SK-N-SH (cell line): ENCODE measurements at places on chromosomes 6 and 20.
A peak's percentile ranks its signal among the peaks of the same experiment; 100 is the strongest.

- no peak for DNase-seq
Observed at GRCh38 chr6:127162836-127163235, 44.4 kb downstream of the RSPO3 start.

GRCh38 chr20:63536241-63536977, 767 bp downstream of the PTK6 start:
- DNase-seq = peak; percentile 92

DNA sequence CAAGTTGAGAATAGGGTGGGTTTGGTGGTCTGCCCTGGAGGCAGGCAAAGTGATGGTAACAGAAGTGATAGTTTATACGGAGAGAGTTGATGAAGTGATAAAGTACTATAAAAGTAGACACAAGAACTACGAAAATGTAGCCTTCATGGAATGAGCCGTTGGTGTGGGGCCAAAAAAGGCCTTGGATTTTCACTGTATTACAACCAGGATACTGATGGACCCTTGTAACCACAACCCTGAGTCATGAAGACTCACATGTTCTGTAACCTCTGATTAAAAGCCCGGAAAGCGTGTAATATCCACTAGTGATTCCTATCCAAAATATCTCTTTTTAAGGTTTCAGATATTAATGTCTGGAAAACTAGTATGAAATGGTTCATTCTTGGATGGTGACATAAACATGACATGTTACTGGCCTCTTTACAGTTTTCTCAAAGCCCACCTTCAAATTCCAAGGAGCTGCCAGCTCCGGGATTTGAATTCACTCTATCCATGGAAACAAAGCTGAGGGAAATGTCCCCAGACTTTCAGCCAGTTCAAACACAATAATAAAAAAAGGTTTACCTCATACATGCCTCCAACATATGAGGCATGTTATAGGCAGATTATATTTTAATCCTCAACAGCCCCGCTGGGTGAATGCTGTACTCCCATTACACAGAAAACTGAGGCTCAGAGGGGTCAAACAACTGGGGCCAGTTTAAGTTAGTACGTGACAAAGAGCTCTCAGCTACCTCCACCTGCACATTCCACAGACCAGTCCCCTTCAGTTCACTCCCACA, 55.4 kb downstream of the MRPL14 start:
- no peak for DNase-seq

GRCh38 chr6:14569394-14569793, 451.8 kb downstream of the CD83 start:
- DNase-seq = no peak

- DNase-seq = no peak
Observed at GRCh38 chr6:89970072-89970471, 75.8 kb downstream of the GJA10 start.

DNA sequence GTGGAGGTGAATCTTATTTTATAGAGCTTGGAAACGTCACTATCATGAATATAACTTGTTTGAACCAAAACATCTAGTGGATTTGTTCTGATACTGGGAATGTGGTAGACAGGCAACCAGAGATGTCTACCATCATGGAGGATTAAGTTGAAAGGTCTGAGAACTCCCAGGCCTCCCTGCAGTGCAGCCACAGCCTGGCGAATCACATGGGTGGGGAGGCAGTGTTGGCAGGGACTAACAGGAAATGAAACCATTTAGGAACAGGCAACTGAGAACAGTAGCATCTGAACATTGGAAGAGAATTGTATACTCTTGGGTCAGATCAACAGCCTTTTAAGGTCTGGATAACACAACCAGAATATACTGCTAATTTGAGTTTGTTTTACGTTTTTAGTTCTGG, 22.3 kb upstream of the CEP162 start:
- DNase-seq = peak; percentile 30

- no peak for DNase-seq
Observed at GRCh38 chr20:53735536-53736050, 142.0 kb upstream of the ZNF217 start.

- DNase-seq = no peak
Observed at GRCh38 chr20:48265791-48266190, 480.5 kb upstream of the SULF2 start.

DNA sequence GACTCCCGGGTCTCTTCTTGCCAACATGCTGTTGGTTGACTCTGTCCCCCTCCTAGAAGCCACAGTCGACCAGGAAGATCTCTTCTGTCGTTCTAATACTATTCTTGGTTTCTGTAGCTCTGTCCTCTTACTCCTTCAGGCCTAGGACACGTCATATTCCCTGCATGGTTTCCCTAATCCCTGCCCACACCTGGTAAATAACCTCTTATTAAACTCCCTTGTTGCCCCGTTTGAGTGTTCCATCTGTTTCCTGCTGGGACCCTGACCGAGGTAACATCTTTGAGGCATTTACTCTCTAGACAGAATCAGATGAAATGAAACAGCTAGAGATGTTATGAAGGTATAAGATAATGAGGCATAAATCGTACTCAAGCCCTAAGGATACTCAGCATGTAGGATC, 68.1 kb downstream of the PLCB4 start:
- no peak for DNase-seq

DNA sequence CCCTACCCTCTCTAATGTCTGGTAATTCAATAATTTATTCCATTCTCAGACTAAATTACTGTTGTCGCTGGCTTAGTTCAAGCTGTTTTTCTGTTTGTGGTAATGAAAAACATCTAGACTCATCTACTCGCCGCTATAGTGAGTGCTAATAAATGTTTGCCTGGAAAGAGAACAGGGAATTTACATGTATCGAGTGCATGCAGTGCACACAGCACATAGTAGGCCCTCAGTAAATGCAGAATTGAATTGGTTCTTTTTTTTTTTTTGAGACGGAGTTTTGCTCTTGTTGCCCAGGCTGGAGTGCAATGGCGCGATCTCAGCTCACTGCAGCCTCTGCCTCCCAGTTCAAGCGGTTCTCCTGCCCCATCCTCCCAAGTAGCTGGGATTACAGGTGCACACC, 7.7 kb upstream of the NSFL1C start:
- DNase-seq = no peak

DNA sequence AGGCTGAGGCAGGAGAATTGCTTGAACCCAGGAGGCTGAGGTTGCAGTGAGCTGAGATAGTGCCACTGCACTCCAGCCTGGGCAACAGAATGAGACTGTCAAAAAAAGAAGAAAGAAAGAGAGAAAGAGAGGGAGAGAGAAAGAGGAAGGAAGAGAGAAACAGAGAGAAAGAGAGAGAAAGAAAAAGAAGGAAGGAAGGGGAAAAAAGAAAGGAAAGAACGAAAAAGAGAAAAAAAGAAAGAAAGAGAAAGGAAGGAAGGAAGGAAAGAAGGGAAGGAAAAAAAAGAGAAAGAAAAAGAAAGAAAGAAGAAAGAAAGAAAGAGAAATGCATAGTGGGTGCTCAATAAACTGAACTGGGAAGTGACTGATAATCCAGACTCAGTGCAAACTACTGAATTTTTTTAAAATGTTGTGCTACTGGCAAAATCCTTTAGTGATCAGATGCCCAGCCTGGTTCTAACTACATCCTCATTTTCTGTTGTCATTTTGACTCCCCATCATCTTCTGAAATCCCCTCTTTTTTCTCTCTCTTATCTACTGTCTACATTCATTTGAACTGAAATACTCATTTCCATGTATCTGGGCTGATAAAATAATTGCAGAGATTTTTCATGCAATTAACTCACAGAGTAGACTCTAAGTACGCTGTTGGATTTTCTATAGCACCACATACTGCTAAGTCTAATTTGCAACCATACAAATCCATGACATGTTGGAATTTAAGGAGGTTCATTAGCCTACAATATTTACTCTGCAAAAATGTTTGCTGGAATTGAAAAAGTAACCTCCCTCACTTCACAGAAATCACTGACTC, 85.3 kb upstream of the HIVEP1 start:
- DNase-seq = no peak

- DNase-seq = peak; percentile 82
Observed at GRCh38 chr20:6767536-6768227, at the start of gene BMP2. Gene BMP2, plus strand, starts transcription at chr20:6767686. Its CDS starts 2,441 bp downstream, at chr20:6770127.

DNA sequence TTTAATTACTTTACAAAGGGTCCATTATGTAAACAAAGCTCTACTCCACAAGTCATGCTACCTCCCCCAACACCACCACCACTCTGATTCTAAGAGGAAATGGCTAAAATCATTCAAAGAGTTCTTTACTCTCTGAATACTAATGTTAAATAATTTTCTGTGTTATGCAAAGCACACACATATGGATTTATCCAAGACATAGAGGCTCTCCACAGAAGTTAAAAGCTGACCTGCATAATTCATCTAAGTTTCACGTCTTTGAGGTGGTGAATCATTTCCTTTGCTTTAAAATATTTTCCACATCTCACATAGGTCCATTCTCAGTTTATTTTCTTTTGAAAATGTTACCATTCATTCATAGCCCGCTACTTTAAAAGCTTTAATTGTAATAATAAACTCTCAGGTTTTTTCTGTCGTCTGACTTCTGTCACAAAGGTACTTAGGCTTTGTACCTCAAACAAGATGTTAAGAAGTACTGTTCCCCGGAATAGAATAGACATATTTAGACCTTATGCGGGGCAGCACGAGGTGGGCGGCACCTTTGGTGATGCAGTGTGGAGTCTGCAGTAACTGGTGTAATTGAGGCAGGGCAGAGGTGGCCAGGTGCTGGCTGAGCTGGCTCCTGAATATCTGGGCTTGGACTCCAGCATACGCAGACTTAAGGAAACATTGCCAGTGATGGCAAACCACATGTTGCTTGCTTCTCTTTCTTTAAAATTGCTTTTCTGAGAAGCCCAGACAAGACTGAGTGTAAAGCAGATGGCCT, 55.8 kb downstream of the KIF6 start:
- no peak for DNase-seq

- DNase-seq = no peak
Observed at GRCh38 chr6:120302041-120302440, 952.5 kb upstream of the MAN1A1 start.

DNA sequence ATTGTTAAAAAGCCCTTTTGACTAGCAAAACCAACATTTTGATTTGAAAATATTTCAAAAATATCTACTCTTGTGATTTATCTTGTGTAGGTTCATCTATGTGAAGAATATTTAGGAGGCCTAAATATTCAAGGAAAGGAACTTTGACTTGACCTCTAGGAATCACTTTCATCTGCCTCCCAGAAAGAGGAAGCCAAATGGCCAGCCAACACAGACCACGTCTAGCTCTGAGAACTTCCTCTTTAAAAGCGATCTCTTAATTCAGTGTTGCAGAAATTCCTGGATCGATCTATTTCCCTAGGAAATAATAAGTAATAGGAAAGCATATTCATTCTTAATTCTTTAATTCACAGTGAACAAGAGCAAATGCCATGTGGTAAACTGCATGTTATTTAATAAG, 9.6 kb upstream of the MOXD1 start:
- no peak for DNase-seq

GRCh38 chr20:19407736-19408135, 195.3 kb downstream of the SLC24A3 start:
- no peak for DNase-seq

DNA sequence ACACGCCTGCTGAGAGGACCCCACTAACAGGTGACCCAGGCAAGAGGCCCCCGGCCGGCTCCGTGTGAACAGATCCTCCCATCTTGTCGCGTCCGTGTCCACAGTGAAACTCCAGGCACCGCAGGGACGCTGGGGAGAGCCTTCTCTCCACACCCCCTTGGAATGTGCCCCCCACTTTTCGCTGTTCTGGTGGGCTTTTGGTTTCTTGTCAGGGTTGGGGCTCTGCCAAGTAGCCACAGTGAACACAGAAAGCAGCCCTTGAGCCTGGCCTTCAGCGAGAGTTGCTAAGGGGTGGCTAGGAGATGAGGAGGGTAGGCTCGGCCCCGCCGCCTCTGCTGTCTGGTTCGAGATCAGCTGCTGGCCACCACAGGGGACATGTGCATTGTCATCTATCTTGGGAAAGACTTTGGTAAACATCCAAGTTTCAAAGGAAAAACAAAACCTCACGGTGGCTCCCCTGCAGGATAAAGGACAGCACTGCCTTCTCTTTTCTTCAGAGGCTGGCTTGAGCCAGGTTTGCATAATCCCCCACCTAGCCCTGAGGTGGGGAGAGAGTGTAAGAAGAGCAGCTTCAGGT, 22.7 kb downstream of the SYNDIG1 start:
- DNase-seq = no peak

- no peak for DNase-seq
Observed at GRCh38 chr6:134609716-134610261, 291.9 kb upstream of the SGK1 start.

- DNase-seq = no peak
Observed at GRCh38 chr6:119308991-119309657, 40.4 kb downstream of the MAN1A1 start.

DNA sequence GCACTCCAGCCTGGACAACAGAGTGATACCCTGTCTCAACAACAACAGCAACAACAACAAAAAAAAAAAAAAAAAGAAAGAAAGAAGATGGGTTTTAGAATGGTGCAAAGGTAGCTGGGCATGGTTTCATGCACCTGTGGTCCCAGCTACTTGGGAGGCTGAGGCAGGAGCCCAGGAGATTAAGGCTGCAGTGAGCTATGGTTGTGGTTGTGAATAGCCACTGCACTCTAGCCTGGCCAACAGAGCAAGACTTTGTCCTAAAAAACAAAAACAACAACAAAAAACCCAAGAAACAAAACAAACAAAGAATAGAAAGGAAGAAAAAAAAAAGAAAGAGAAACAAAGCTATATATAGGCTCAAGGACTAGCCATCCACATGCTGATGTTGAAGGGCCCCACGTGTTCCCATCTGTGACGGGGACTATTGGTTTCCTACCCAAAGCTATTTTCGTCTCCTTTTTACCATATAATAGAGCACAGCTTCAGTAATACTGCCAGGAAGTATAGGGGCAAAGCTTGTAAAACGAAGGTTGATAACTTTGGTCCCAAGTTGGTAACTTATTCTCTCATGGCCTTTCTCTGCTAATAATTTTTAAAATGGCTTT, 7.9 kb upstream of the EEF1E1 start:
- no peak for DNase-seq

DNA sequence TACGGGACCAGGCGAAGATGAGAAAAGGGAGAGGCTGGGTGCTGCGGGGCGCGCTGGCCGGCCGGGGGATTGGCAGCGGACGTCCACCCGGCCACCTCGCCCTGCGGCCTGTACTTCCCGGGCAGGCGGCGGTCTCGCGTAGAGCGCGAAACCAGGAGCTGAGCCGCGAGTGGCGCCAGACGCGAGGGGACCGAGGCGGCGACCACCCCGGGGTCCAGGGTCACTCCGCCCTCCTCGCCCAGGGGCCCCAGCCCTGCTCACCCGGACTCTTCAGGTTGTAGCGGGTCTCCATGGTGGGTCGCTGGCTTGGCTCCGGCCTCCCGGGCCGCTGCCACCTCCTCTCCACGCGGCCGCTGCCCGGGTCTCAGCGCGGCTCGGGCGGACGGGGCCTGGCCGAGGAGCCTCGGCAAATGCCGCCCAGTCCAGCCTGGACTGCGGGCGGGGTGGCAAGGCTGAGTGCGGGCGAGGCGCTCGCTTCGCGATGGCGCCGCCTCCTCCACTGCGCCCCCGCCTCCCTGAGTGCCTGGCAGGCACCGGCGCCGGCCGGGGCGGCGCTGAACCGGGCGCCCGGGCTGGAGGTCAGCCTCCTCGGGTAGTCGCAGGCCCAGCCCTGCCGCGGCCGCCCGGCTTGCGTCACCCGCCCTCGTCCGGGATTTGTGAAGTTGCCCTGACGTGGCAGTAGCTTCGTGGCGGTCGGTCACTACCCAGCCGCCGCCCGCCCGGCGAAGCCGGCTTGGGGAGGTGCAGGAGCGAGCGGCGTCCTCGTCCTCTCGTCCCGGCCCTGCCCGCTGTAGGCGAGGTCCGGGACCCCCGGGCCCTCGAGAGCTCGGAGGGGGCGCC, at the start of gene UBE2J1:
UBE2J1 (minus strand) TSS at position 445 of the 840 bp plus-strand sequence; CDS start at position 292, 153 bp downstream.
- peak; percentile 95 for DNase-seq
